ENCODE measurements at places on chromosomes 13 and 19.

DNA sequence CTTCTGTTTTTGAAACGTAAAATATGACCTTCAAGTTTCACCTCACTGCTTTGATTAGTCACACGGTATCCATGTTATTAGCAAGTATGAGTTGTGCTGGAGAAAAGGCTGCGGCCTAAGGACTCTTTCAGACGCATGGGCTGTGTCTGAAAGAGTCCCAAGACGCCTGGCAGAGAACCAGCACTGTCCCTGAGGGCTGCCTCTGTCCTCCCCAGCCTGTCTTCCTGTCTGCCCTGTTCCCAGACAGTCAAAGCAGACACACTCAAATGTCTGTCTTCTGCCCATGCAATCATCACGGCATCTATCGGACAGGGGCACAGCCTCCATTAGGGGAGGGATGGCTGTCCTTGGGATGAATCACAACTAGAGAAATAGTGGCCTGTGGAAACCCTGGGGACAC is 65.5 kb downstream of the DPY19L3 start:
- no peak for DNase-seq

DNA sequence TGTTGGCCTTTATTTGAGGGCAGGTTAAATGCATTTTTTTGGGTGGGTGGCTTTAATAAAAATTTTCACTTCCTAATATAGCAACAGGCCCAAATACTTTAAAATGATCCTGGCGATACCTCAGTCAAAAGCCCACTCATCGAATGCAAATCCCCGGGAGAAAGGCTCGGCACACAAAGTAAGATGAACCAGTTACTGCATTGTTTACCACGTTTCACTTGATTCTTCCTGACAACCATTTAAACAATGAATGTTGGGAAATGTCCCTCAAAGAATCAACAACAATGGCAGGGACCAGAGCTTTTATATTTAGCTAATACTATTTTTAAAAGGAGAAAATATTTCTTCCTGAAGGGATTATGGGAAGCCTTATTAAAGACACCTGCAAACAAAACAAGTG is 187.7 kb downstream of the ABCC4 start:
- no peak for DNase-seq

GRCh38 chr13:66534561-66534960 is 695.6 kb downstream of the PCDH9 start:
- DNase-seq: no peak

GRCh38 chr13:112596235-112596634 is 8.3 kb upstream of the TUBGCP3 start:
- no peak for DNase-seq

DNA sequence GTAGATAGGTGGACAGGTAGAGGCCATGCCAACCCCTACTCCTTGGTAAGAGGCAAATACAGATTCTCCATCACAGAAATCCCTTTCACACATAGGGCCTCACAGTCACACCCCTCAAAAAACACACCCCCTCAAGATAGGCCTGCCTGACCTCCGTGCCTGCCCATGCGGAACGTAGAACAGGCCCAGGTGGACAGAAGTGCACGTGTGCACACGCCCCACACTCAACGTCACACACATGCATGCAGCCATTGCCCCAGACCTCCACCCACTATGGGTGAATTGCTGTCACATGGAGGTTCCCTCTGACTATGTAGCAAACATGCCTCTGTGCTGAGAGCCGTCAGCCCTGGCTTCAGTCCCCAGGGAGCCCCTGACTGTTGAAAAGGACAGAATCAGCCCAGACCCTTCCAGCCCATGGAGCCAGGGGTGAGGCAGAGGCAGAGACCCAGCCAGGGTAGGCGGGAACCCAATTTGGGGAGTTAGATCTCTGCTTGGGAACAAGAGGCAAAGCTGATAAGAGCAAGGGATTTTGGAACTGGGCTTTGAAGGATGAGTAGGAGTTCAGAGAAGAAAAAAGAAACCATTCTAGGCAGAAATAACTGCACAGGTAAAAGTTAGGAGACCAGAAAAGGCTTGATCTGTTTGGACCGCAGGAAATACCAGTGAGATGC is 3.1 kb downstream of the ANKRD24 start:
- DNase-seq: no peak

GRCh38 chr13:99003851-99004471 is 26.1 kb upstream of the DOCK9 start:
- DNase-seq: no peak

DNA sequence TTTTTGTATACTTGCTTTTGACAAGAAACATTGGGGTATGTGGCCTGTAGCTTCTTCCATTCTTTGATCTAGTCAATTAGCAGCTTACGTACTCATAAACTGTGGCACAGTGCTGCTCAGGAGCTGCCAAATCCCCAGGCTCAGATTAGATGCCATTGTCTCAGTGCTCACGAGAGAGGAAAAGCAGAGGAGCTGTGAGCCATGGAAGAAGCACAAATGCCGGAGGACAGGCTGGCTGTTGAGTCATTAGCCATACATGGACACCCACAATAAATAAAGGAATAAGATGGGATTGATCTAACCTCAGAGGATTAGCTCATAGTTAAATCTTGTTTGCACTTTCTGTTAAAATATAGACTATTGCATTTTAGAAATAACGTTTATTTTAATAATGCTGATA is 121.7 kb downstream of the POSTN start:
- DNase-seq: no peak

DNA sequence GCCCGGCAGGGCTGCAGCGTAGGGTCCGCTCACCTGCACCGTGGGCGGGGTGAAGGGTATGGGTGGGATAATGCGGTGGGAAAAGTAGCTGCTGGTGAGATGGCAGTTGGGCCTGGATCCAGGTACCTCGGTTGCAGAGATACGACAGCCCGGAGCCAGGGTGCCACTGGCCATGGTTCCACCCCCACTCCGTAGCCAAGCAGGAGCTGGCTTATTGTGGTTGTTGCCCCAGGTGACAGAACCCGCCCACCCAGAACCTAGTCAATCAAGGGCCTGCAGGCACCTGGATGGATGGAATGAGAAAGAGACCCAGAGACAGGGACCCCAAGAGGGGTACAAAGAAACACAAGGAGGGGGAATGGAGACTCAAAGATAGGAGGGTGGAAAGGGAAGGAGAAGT is 3.5 kb upstream of the LHB start:
- no peak for DNase-seq

- DNase-seq: no peak
Measured at GRCh38 chr13:112709825-112710783, 20.3 kb downstream of the ATP11A start.

DNA sequence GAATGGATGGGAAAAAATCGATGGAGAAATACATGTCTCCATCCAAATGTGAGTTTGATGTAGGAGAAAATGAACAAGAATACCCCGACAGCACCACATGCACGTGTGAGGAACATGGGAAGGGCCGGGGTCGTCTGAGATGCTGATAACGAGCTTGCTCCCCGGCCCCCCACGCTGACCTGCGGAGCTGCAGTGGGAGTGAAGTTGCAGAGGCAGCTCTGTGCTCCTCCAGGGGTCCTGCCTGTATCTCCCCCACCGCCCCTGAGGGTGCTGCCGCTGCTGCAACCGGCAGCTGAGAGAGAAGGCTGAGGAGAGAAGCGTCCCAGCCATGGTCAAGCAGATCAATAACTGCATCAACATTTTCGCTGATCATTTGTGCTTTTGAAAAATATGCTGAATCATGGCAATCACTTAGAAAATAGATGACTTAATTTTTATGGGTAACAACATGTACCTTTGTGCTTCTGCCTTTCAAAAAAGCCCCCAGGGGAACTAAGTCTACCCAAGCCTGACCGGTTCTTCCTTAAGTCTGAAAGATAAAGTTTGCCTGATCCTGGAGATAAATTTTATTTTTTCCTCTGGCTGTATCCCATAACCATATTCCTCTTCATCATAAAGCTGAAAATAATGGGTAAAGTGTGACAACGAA is 18.2 kb upstream of the NAXD start:
- no peak for DNase-seq

GRCh38 chr19:5202553-5202952 is 138.1 kb downstream of the PTPRS start:
- DNase-seq: no peak

GRCh38 chr19:49779731-49780555 is 13.1 kb downstream of the AP2A1 start:
- DNase-seq: no peak
